GM18507 (cell line): ENCODE measurements at places on chromosomes 7 and 10.

GRCh38 chr7:145219461-145219860 lies 383.6 kb upstream of the TPK1 start:
- DNase-seq: no peak

GRCh38 chr10:115963848-115964247 lies 309.2 kb downstream of the GFRA1 start:
- DNase-seq: no peak

GRCh38 chr7:157500171-157500960 lies 163.6 kb downstream of the DNAJB6 start:
- no peak for DNase-seq

DNA sequence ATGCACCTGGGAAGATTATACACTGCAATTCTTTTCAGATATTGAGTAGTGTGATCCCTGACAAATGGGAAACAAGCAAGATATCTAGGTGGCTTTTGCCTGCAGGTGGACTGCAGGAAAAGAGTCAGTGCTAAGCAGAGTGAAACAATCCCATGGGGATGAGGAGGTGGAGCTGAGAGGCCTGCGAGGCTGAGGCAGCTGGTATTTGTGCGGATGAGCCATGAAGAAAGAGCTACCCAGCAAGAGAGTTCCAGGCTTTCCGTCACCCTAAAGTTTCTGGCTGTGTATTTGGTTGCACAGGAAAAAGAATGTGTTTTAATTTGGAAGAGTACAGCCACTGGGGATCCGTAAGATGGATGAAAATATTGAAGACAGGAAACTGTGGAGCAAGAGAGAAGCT lies 714.1 kb upstream of the COBL start:
- DNase-seq: no peak

DNA sequence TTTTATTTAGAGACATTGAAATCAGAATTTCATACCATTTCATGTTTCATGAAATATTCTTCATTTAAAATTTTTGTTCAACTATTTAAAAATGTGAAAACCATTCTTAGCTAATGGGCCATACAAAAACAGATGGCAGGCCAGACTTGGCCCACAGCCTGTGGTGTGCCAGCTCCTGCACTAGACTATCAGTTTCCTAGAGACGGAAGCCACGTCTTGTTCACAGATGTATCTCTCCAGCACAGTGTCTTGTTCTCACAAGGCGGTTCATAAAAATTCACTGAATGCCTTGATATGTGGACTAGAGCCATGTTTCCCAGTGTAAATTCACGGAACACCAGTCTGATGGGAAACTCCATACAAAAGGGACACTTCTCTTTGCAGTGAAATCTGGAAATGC lies 216.0 kb downstream of the KCNMA1 start:
- no peak for DNase-seq

GRCh38 chr10:102347236-102347828 lies 48.2 kb upstream of the NFKB2 start:
- no peak for DNase-seq

GRCh38 chr10:89262086-89263051 lies 10.8 kb upstream of the LIPA start:
- DNase-seq: no peak

DNA sequence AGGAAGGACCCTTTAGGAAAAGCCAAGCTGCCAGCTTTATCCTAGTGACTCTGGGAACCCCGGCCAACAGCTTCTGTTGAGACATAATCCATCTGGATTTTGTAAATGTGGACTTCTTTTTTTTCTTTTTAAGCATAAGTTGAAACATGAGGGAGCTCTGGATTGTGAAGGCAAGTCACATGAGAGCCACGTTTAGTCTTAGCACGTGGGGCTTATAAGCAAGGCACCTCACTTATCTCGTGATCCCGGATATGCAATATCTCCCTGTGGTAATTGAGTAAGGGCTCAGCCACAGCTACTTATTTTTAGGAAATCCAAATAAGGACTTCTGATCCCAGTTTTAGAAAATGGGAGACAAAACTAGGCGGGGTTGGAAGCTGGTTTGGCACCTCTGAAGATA lies 111.2 kb upstream of the PTN start:
- DNase-seq: no peak

- DNase-seq: no peak
Observed at GRCh38 chr10:51313251-51313650, 239.0 kb downstream of the PRKG1 start.

DNA sequence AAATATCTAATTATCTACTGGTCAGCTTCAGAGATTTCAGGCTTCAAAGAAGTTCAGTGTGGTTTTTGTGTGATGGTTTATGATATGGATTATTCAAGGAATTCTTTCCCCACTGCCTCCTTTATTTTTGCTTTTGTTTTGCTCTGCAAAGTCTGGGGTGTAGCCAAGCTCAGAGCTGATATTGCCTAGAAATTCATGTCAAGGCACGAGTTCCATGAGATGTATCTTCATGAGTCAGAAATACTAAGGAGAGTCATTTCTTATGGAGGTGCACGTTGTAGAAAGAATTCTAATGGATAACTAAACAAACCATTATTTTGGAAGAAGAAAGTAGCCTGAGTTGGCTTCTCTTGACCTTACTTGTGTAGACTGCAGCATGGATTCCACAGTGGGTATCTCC lies 37.4 kb downstream of the VIM start:
- DNase-seq: no peak

GRCh38 chr7:156445997-156446761 lies 194.4 kb upstream of the RNF32 start:
- no peak for DNase-seq

- DNase-seq: no peak
Observed at GRCh38 chr10:128069351-128070051, 56.7 kb downstream of the MKI67 start.

DNA sequence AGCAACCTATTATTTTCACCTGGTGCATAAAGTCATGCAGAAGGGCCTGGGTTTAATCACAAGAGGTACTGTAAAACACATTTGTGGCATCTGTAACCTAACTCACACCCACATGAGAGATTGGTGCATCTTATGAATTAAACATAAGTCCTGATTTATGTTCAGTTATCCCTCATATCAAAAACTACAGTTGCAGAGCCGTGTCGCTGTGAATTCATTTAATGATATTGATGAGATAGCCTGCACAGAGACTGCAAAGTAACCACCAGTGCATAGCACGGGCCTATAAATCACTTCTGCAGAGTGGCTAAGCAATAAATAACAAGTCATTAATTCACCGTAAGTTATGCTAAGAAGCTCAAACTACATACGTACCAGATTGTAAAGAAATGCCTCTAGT lies 178.2 kb downstream of the RELN start:
- DNase-seq: no peak

DNA sequence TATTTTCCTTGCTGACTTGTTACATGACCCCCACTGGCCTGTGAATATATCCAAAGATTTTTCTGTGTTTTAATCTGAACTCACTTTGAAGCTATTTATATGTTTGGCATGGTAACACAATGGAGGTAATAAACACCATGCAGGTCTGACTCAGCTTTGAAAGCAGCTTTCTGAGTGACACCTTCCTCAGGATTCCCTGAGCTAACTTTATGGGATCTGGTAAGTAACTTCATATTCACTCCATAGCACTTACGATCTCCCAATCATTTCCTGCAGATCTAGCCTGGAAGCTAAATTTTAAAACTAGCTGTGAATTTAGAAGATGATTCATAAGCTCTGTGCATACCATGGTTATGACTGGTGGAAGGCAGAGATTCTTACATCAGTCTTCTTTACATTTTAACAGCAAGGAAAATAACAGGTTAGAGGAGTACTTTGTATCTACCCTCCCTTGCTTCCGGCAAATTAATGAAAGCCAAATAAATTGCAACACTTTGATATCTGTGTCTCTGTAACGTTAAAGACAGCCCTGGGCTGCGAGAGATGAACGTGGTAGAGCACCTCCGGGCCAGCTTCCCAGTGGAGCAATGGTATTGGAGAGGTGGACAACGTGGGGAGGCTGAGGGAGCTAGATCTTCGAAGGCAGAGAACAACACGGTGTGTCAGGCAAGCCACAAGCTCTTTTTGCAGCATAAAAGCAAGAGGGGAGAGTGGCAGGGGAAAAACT lies 170.2 kb upstream of the KLF14 start:
- DNase-seq: no peak

DNA sequence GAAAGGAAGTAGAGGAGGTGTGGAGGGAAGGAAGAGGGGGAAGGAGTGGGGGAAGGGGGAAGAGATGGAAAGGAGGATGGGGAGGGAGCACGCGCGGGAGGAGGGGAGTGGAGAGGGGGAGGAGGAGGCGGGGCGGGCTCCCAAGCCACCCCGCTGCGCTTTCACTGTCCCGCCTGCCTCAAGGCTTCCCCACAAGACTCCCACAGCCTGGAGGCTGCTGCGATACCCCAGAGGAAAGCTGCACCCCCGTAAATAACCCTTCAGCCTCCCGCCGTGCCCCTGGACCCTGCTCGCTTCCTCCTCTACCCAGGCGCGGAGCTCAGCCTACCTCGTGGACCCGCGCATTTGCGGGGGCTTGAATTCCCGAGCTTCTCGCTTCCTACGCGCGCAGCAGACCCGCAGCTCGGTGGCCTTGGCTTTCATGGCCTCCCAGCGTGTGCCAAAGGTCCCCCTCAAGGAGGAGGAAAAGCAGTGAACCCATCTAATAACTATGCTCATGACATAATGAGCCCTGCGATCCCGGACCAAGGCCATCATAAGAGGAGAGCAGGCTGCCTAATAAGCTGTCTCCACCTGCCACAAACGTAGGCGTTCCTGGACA lies at the start of gene C10orf67:
C10orf67 (minus strand) TSS at position 557 of the 601 bp plus-strand sequence; CDS start at position 534, 23 bp downstream.
- no peak for DNase-seq

GRCh38 chr7:100804681-100805431 lies 22.5 kb downstream of the EPHB4 start:
- no peak for DNase-seq

DNA sequence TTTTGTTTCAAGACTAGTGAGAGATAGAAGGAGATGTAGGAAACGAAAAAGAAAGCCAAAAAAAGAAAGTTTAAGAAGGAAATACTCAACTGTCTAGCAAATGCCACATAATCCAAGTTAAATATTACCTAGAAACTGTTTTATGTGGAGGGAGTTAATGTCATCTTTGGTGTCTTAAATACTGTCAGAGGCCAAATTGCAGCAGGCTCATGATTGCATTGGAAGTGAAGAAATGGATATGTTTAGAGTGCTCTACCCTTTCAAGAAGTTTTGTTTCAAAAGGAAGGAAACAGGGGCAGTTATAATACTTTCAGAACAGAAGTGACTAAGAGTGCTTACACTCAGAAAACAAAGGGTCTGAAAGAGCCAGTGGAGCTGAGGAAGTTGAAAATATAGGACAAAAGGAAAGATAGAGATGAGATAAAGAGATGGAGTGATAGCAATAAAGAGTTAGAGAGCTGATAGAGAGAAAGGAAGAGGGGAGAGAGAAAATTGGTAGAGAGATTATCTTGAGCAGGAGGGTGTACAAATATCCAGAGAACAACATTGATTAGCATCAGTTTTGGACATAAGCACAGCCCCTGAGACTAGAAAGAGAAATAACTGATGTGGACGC lies 28.0 kb upstream of the GNAI1 start:
- DNase-seq: no peak

GRCh38 chr10:46560952-46561351 lies 4.5 kb upstream of the GPRIN2 start:
- no peak for DNase-seq
